ENCODE measurements at places on chromosomes 5 and 9. TPM values are rescaled to one million over a fixed set of nuclear protein-coding genes. Genes with fewer than 3 reads are reported as not detected.

DNA sequence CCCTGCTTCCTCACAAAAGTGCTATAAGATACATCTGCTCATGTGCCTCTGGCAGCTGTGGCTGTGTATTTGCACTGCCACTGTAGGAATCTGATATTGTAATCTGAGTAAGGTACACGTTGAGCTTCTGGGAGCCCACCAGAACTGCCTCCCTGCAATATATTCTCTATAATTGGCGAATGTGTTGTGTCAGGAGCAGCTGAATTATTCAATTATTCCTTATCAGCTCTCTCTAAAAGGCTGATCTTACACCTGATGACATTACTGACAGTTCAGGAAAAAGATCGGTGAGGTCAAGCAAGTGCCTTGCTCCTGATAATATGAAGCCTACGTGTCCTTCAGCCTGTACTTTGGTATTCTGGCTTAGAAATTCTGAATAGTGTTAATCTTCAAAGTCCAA lies 1015.0 kb downstream of the CDH9 start:
- DNase-seq, result no peak

DNA sequence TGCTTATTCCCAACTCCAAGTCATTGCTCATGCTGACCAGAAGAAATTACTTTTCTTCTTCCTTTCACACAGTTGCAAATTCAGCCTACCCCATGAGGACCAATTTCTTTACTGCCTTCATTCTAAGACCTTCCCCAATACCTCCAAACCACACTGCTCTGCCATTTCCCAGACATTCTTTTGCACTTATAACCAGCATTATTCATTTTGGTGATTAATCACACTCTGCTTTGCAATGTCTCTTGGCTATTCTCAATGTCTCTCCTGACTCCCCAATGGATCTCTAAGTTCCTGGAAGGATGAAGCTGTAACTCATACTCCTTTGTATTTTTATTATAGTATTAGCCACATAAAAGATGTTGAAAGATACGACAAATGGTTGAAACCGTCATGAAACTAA lies 105.7 kb upstream of the RANBP3L start:
- DNase-seq, result no peak

- no peak for DNase-seq
Observed at GRCh38 chr9:133023117-133023890, 7.5 kb upstream of the GTF3C5 start.

GRCh38 chr5:66647146-66647856 lies 51.1 kb downstream of the MAST4 start:
- DNase-seq, result no peak

DNA sequence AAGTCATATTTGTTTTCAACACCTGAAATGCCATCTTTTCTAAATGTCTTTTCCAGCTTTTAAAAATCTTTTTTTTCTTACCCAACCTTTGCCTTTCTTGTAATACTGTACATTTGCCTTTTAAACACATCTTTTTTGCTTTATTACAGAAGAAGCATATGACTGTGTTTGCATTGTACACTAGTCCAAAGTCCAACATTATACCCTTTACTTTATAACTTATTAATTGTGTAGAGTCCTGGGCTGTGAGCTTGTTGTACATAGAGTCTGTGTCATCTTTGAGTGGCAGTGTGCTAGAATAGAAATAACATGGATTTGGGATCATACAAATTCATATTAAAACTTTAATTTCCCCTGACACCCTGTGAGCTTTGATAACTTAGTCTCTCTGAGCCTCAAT lies 23.7 kb downstream of the CWC27 start:
- DNase-seq, result no peak

FBN2 gene
- 8.9 TPM for total RNA-seq

Measured in MG63 (cell line).